ENCODE measurements at places on chromosomes 1 and 21.

DNA sequence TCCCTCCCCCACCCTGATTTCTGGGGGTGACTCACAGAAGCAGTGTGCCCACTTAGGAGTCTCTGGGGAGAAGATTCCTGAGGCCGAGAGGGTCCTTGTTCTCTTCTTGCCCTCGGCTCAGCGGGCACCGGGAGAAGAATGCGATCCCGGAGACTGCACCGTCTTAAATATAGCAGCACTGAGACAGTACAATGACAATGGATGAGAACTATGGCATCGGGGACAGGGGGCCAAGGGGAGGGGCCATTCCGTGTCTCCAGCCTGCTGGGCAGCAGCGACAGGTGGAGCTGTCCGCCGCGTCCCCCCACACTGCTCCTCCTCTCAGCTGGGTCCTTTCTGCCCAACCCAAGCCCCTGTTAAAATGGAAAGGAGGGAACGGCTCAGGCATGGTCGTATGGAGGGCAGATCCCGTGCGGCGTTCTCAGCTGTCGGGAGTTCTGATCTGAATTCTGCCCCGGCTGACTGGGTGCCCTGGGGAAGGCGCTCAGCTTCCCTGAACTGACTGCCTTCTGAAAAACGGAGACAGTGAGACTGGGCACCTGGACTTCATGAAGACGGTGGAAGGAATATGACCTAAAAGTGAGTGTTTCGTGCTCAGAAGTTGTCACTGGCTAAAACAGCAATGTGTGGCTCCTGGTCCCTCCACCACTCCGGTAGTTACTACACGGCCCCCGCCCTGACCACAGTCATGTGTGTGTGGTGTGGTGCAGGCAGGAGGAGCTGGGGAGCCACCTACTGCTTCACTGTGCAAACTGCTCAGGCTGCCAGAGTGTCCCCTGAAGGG lies at the start of gene MYOM3:
MYOM3 (minus strand) TSS at position 140 of the 784 bp plus-strand sequence. CDS start 3,499 bp downstream, outside the sequence.
- no peak for DNase-seq

GRCh38 chr21:22691658-22692057 lies 1693.4 kb downstream of the NCAM2 start:
- no peak for DNase-seq

DNA sequence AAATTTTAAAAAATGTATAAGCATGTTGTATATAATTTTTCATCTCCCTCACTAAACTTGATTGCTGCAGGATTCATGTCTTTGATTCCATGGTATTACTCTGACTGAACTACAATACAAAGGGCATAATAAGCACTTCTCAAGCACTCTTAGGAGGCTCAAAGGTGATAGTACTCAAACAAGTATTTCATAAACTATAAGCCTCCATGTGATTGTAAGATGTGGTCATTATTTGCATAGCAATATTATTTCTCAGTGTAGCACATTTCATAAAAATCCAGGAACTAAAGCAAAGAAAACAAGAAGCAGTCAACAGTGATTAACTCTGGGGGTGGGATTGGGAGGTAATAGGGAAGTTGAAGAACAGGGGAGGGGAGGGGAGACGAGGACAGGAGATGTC lies 106.2 kb upstream of the DPT start:
- DNase-seq: no peak

DNA sequence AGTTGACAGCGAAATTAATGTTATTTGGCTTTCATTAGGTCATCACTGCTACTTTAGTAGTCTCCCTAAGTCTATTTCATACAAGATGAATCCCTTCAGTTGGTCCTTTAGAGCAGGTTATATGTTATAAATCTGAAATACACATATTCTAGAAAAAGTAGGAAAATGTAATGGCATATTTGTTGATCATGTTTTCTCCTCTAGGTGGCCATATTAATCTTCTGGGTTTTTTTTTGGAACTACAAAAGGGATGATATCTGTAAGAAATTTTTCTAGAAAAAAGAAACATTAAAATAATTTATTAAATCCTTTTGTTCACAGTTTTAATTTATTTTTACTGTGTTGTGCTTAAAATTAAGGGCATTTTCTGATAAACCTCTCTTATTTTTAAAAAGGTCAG lies 87.9 kb downstream of the SYT14 start:
- DNase-seq: no peak

DNA sequence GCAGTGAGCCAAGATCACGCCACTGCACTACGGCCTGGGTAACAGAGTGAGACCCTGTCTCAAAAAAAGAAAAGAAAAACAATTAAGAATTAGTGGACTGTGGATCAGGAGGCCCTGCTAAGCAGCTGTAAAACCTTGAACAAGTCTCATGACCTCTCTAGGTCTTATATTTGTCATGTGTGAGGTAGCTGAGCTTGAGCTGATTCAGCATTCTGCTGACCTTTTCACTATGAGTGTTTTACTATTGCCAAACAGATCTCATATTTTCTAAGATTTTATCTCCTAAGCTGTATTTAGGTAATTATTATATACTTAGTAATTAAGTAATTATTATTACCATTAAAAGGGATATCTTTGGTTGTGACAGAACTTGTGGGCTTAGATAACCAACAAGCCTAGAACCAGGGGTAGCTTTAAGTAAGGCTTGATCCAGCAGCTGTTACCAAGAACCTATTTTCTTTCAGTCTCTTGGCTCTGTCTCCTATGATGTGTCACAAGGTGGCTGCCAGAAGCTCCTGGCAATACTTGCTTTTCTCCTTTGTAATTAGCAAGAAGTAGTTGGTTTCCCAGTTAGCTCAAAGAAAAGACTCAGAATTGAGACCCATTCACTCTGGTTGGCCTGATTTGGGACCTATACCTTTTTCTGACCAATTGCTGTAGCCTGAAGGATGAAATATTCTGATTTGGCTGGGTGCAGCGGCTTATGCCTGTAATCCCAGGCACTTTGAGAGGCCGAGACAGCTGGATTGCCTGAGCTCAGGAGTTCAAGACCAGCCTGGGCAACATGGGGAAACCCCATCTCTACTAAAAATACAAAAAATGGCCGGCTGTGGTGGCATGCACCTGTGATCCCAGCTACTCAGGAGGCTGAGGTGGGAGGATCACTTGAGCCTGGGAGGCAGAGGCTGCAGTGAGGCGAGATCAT lies 8.5 kb upstream of the ZC3H12A start:
- DNase-seq: no peak

GRCh38 chr1:164725401-164725800 lies 166.4 kb downstream of the PBX1 start:
- no peak for DNase-seq

- DNase-seq: no peak
These were observed 315.4 kb downstream of the LMO4 start for GRCh38 chr1:87644033-87644578.

DNA sequence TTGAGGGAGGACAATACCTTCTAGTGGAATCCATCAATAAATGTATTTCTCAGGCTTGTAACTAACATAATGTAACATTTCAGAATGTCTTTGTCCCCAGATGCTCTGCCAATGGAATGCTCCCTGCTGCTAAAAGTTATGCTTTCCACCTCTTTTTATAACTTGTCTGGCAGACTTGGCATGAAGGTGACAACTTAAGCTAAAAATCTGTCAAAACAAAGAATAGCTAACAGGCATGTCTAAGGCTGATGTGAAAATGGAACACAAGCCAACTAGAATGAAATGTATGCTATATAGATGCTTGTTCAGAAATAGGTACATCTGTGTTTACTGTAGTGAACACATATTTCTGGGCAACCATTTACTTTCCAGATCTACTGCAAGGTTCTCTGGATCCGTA lies 467.9 kb downstream of the MRPL39 start:
- DNase-seq: no peak

- DNase-seq: no peak
These were observed 71.7 kb downstream of the SETD4 start for GRCh38 chr21:35988416-35989137.

GRCh38 chr1:212452323-212453155 lies 19.8 kb downstream of the NENF start:
- no peak for DNase-seq

GRCh38 chr1:39727221-39727931 lies 11.3 kb upstream of the PPIE start:
- DNase-seq: no peak

- DNase-seq: peak; percentile 14
These were observed 84.4 kb downstream of the NKAIN1 start for GRCh38 chr1:31155216-31155806.

GRCh38 chr21:28227881-28228635 lies 764.6 kb downstream of the LTN1 start:
- DNase-seq: peak; percentile 72

DNA sequence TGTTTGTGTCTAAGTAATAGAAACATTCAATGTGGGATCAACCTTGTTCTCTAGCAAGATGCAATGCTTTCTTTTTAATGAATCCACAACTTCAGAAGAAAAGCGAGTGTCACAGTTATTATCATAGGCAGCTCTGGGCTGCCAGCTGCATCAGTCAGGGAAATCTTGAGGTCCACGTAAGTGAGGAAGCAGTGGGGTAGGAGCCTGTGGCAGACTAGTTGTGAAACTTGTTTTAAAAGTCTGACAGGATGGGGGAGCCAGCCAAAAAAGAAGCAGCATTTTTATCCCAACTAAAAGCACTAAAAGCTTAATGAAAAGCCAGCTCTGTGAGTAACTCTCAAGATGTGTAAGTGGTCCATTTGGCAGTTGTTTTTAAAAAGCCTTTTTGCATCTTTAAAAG lies 113.1 kb downstream of the ZNF326 start:
- no peak for DNase-seq

- DNase-seq: peak; percentile 74
These were observed 14.3 kb downstream of the GPR137B start for GRCh38 chr1:236156512-236157208.

GRCh38 chr1:40774266-40774998 lies 9.2 kb upstream of the KCNQ4 start:
- peak; percentile 15 for DNase-seq

DNA sequence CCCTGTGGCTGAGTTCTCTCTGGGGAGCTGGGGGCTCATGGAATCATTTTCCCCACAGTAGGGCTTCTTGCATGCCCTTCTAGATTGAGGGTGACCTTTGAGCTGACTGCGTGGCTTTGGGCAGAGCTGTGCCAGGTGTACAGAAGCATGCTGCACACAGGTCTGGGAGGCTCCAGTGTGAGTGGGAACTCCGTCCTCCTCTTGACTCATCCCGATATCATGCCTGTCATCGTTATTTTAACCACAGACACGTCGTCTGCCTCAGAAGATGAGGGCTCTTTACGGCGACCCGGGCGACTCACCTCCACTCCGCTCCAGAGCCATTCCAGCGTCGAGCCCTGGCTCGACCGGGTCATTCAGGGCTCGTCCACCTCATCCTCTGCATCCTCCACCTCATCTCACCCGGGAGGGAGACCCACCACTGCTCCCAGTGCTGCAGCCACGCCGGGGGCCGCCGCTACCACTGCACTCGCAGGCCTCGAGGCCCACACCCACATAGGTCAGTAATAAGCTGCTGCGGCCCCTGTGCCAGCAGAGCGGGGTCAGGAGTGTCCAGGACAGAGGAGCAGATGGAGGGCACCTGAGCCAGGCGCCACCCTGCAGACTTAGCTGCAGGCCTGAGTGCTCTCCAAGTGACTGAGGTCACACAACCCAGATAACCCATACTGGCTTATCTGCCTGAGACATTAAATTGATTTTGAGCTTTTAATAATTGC lies 39.8 kb downstream of the DIP2A start:
- no peak for DNase-seq

DNA sequence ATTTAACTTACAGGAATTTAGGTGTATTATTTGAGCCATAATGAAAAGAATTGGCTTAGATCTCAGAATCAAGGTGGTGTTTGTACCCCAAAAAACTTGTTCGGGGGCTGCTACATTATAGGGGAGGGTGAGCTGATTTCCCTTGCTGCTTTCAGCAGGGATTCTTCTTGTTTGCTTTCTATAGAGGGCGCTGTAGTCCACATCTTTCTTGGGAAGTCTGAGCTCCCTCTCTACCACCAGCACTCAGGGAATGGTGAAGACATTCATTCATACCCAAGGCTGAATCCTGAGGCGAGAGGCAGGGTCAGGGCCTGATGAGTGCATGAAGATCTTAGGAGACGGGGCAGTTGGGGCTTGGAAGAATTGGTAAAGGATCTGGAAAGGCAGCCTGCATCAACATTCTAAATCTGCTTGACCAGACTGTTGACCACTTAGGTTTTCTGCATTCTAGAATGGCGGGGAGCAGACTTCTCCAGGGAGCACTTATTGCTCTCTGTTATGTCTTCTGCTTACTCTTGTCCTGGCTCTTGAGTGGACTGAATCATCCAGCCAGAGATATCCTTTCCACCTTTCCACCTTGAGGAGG lies 18.9 kb downstream of the SPATA46 start:
- peak; percentile 43 for DNase-seq
